Hindlimb muscle (tissue), 1 donor: ENCODE measurements at places on chromosomes 1 and 21. TPM values are rescaled to one million over a fixed set of nuclear protein-coding genes. Genes with fewer than 3 reads are reported as not detected.

GRCh38 chr21:24759348-24760075 lies 847.8 kb downstream of the MRPL39 start:
- no peak for DNase-seq

Gene MROH9
- polyA plus RNA-seq = 0.09 TPM

Gene TMEM51
- polyA plus RNA-seq = 11.4 TPM

Gene CFAP74
- polyA plus RNA-seq = 0.19 TPM

Gene LORICRIN
- polyA plus RNA-seq = not detected
